CMK (cell line): ENCODE measurements at places on chromosomes 1 and 21.
A peak's percentile ranks its signal among the peaks of the same experiment; 100 is the strongest.

DNA sequence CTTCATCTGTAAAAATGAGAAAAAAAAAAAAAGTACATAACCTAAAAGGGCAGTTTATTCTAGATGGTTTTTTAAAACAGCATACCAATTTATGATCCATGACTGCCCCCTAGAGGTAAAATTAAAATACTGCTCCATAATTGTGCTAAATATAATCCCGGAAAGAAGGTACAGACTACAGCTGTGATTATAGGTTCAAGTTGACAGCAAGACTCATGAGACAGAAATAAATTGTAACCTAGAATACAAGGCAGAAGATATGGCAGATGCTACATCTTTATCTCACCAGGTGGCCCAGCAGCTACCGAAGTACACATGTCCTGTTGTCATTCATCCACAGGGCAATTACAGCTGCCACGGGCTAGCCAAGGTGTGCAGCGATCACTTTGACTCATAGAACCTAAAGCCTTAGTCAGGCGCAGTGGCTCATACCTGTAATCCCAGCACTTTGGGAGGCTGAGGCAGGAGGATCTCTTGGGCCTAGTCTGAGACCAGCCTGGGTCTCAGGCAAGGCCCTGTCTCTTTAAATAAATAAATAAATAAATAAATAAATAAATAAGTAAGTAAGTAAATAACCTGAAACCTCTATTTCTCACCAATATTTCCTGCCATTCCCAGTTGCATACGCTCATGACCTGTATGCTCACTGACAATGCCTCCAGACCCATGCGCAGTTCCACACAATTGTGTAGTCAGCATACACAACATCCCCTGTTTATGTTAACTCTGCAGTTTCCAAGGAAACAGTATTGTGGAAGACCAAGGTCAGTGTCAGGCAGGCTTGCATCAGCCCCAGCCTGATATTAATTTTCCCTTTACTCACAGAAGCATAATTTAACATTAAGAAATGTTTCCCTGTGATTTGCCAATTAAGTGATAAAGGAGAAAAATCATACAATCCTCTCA lies 18.3 kb upstream of the PPIE start:
- peak; percentile 32 for DNase-seq

DNA sequence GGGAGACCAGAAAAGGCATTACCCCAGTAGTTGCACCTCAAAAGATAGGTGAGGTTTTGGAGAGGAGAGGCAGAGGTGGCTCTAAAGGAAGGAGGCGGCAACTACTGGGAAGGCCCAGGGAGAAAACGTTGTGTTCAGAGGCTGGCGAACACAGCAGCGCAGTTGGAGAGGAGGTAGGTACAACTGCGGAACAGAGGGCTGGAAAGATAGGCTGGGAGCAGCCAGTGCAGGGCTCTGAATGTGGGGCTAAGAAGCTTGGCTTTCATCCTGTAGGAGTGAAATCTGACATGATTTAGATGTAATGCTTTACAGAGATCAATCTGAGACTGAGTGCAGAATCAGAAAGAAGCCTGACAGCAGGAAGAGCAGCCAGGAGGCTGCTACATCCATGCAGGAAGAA lies 13.0 kb downstream of the RIMS3 start:
- no peak for DNase-seq

- DNase-seq, result no peak
Observed at GRCh38 chr1:39269791-39270342, 65.4 kb downstream of the MACF1 start.

DNA sequence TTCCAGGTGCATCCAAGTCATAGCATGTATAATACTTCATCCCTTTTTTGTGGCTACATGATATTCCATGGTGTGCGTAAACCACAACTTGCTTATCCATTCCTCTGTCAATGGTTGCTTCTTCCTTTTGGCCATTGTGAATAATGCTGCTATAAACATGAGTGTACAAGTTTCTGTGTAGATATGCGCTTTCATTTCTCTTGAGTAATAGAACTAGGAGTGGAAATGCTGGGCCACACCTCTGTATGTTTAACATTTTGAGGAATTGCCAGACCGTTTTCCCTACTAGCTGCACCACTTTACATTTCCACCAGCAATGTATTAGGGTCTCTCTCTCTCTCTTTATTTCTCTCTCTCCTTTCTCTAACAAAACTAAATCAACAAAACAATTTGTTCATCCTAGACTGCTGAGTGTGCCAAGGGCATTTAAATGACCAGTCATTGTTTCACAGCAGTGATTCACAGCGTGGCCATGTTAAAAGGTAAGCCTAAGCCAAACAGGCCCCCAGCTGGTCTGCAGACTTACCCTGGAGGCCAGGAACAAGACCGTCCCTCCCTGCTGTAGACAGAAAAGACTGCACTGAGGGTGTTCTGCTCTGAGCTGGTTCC lies 53.2 kb upstream of the LYST start:
- DNase-seq, result no peak

DNA sequence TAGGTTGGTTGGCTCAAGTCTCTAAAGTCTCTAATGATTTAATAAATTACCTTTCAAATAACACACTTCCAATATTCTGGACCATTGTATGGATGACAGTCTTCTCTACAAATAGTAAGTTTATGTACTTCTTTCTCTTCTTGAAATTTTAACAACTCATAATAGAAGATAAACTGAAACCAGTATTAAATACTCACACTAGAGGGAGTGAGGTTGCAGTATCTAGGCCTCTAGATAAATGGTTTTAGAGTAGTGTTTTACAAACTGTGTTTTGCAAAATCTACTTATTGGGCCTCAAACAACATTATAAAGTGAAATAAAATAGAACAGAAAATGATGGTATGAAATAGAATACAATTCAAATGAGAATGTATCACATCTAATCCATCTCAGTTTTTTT lies 479.9 kb upstream of the BRINP3 start:
- DNase-seq, result no peak

DNA sequence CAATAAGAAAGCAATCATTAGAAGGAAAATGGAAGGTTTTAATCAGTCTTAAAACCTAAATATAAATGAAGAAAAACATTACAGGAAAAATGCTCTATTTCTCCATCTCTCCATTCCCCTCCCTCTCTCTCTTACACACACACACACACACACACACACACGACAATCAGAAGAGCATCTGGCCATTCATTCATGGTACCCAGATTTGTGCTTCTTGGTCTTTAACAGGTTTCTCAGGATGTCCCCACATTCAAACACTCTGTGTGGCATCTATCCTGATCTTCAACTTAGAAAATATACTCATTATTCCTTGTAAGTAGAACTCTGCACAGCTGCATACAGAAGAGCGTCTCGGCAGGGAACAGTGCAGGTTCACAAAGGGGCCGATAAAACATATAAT lies 779 bp downstream of the LRRC40 start:
- no peak for DNase-seq

- no peak for DNase-seq
Observed at GRCh38 chr1:83725735-83726360, 273.1 kb downstream of the TTLL7 start.

DNA sequence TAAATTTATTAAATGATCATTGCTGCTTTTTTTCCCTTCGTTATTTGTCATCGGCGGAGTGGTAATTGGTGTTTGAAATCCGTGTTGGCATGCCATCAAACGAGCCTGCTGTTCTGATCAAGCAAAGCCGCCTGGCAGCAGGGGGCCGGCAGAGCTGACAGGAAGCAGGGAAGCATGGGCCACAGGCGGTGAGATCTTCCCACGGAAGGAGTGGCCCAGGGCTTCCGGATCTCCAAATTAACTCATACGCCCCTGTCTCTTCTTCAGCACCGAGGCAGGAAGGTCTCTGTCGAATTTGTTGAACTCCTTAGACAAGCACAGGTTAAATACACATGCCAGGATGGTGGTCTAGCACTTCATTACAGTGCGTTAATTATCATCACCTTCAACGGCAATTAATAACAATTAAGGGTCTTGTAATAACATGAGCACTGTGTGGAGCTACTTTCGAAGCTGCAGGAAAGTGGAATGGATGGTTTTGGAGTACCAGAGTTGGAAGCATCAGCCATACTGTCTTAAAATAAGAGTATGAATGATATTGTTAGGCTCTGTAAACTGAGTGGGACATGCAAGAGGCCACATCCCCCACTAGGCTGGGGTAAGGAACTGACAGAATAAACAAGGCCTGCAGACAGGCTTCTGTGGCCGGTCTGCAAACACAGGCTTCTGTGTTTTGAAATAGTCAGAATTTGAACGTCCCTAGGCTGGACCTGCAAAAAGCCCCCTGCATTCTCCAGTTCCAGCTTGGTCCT lies 199.4 kb upstream of the DAB1 start:
- DNase-seq, result peak; percentile 17

GRCh38 chr1:44747878-44748277 lies 8.2 kb downstream of the KIF2C start:
- no peak for DNase-seq
